ENCODE measurements at places on chromosomes 13 and 19.

- peak; percentile 49 for DNase-seq
Observed at GRCh38 chr19:4567584-4568071, 8.1 kb upstream of the SEMA6B start.

DNA sequence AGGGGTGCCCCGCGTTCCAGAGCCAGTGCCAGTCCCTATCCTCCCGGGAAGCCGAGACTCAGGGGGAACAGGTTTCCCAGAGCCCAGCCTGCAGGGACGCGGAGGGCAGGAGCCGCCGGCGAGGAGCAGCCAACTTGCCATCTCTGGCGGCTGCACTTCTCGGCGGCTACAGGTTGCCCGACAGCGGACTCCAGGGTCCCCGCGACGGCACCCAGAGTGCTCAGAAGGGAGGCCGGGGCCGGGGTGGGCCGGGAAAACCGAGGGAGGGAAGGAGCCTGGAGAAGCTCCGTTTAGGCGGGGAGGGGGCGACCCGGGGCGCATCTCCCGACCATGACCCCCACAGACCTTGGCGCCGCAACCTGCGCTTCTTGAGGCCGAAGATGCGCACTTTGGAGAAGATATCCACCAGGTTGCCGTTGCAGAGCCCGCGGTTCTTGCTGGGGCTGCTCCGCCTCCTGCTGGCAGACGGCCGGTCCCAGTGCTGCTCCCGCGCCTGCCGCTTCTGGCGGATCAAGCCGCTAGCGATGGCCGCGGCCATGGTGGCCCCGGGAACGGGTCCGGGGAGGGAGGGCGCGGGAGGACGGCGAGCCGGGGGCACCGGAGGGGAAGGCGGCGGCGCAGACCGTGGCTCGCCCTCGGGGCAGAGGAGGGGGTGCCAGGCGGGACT, 463.8 kb downstream of the ITGBL1 start:
- no peak for DNase-seq

DNA sequence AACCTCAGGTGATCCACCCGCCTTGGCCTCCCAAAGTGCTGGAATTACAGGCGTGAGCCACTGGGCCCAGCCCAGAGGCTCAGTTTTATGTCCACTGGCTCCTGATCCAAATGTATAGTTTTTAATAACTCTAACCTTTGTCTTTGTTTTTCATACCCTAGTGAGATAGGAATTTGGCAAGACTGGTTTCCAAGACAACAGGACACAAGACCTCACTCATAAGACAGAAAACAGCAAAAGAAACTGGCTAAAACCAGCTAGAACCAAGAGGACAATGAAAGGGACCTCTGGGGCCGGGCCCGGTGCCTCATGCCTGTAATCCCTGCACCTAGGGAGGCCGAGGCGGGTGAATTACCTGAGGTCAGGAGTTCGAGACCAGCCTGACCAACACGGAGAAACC, 27.6 kb downstream of the CPT1C start:
- DNase-seq = peak; percentile 18

DNA sequence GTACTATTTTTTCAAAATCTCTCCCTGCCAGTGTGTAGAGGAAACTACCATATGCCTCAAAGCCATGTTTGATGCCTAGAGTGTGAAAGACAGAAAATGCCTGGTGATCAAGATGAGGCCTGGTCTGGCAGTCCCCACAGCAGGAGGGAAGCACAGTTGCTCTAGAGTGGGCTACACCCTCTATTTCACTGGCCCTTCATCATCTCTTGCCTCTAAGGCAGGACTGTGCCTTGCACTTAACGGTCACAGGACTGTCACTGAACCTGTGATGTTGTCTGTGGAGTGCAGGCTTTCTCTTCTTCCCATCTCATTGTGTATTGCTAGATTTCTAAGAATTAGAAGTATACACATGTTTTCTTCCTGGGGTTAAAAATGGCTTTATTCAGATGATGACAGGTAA, 16.3 kb downstream of the POLR1D start:
- DNase-seq = no peak

All from foreskin melanocyte (primary cell).